Putamen (tissue), 1 donor: ENCODE measurements at places on chromosomes 6 and 20.

DNA sequence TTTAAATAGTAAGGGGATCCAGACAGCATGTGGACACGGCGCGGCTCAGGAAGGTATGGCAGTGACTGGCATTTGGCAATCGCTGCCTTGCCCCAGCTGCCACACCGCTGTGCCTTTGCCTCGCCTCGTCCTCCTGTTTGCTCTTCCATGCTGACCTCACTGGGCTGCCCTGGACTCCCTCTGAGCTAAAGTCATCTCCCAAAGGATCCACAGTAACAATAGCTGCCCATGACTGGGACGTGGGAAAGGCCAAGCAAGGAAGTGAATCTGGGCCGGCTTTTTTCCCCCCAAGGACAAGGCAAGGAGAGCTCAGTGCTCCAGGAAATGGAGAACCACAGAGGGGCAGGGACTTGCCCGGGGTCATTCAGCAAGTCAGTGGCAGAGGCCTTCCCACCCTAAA, 48.1 kb downstream of the JPH2 start:
- no peak for DNase-seq

- DNase-seq = no peak
Observed at GRCh38 chr20:37123441-37123840, 27.6 kb upstream of the RBL1 start.

DNA sequence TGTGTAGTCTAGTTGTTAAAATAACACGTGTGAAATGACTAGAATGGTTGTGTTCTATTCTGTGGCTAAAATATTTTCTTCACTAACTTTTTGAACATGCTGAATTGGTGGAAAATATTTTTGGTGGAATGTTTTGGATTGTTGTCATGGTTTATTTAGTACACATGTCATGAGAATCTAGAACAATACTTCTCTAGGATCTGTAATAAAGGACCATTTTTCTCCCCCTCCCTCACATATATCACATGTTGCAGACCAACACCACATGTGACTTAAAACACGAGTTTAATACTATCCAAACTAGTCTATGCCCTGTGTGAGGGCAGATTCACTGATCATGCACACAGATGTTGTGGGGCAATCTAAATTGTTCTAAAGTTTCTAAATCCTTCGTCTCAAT, 29.2 kb downstream of the FIG4 start:
- no peak for DNase-seq

- peak; percentile 32 for DNase-seq
Observed at GRCh38 chr6:35691027-35691824, 2.5 kb upstream of the FKBP5 start.

DNA sequence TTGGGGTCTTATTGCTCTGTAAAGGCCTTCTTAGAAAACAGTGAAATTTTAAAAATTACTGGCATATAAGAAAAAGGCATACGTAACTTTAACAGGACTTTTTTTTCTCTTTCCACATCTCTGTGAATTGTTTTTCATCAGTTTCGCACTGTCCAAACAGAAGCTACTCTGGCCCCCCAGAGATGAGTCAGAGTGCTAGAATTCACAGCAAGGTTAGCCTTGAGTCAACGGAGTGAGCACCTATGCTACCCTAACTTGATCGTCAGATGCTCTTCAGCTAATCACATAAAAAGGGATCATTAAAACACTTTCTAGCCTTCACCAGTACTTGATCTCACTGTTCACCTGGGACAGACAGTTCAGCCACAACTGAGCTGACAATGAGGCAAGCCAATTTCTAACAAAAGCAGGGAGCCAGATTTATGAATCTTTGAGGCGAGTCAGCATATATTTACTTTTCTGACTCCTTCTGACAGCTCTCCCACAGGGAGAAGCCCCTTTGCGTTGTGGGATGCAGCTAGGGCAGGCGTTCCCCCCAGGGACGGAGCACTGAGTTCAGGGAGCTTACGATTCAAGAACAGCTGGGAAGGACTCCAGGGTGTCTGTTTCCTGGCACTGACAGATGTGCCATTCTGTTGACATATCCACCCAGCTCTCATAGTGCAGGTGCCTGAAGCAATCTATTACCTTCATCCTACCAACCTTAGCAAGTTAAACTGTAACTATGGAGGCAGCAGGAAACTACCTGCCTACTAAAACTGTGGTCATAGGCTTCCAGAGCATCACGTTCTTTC, 46.4 kb upstream of the SPDEF start:
- DNase-seq = no peak

- DNase-seq = no peak
Observed at GRCh38 chr6:148887181-148887580, 140.4 kb downstream of the UST start.

- DNase-seq = no peak
Observed at GRCh38 chr20:51768759-51769517, 748 bp upstream of the ATP9A start.

GRCh38 chr6:170553534-170554012, 466 bp upstream of the PSMB1 start:
- no peak for DNase-seq
